Stimulated activated effector memory CD8-positive, alpha-beta T cell treated with anti-CD3 and anti-CD28 coated beads, Interleukin-12 subunit alpha, Interleukin-12 subunit beta, amount 100 ng/mL, for 72 hours (primary cell): ENCODE measurements at places on chromosomes 2 and 18.

GRCh38 chr2:135667045-135667444, 74.6 kb upstream of the UBXN4 start:
- DNase-seq: no peak

DNA sequence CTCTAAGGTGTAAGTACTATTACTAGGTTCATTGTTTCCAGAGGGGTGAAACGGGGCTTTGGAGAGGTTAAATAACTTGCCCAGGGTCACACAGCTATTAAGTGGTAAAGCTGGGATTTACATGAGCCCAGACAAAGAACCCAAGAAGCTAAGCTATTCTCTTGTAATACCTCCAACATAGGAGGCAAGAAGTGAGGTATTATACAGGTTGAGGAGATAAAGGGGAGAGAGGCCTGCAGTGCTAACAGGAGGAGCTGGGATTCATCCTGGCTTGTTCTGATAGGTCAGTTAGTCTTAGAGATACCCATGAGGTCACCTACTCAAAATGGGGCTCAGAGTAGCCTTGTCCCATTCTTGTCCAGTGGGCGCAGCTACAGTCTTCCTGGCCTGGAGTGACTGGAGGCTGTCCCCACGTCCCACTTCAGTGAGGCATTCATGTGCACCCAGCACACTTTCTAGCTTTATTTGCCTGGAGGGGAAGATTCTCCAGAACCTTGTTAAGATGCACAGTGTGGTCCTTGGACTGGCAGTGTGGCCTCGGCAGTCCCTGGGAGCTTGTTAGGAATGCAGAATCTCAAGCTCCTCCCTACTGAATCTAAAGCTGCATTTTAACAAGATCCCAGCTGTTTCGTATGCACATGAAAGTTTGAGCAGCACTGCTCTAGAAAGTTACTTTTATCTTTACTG, 63.5 kb downstream of the MEIS1 start:
- DNase-seq: no peak

- no peak for DNase-seq
Measured at GRCh38 chr2:54189539-54189938, 66.5 kb downstream of the TSPYL6 start.

GRCh38 chr2:217008794-217009193, 148.9 kb upstream of the TNP1 start:
- DNase-seq: no peak

GRCh38 chr2:18522484-18523146, 37.8 kb downstream of the RDH14 start:
- no peak for DNase-seq

- no peak for DNase-seq
Measured at GRCh38 chr2:74806920-74807319, 27.0 kb upstream of the HK2 start.

DNA sequence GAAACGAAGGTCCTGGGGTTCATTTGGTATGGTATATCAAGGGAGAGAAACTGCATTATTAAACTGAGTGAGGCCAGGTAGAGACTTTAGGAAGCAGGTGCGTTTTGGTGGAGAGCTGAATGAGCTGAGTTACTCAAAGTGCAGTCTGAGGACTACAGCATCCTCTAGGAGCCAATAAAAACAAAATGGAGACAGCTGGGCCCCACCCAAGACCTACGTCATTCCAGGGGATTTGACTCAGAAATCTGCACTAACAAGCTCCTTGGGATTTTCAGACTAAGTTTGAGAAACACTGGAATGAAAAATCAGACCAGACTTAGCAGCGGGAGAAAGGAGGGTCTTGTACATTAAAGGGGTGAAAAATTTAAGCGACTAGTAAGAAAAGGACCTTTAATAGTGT, 131.5 kb downstream of the UXS1 start:
- no peak for DNase-seq

GRCh38 chr2:161067846-161068350, 92.3 kb upstream of the TANK start:
- no peak for DNase-seq

GRCh38 chr2:46245869-46246268, 51.3 kb upstream of the EPAS1 start:
- DNase-seq: no peak

GRCh38 chr18:47323158-47323557, 71.7 kb upstream of the SKOR2 start:
- DNase-seq: no peak

DNA sequence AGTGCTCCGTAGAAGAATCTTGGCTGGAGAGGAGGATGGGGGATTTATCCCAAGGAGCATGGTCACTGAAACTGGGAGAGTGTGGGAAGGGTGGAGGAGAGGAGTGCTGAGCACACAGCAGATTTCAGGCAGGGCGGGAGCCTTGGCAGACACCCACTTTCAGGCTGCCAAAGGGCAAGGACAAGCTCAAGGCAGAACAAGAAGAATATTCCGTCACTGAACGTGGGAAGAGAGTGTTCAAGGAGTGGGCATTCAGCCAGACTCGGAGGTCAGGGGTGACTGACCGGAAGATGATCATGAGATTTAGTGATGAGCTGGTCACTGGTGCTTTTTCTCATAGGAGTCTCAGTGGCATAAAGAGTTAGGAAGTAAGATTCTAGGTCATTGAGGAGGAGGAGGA, 136.2 kb upstream of the RASGRP3 start:
- no peak for DNase-seq

- DNase-seq: no peak
Measured at GRCh38 chr18:61943175-61943964, 50.6 kb upstream of the RNF152 start.

DNA sequence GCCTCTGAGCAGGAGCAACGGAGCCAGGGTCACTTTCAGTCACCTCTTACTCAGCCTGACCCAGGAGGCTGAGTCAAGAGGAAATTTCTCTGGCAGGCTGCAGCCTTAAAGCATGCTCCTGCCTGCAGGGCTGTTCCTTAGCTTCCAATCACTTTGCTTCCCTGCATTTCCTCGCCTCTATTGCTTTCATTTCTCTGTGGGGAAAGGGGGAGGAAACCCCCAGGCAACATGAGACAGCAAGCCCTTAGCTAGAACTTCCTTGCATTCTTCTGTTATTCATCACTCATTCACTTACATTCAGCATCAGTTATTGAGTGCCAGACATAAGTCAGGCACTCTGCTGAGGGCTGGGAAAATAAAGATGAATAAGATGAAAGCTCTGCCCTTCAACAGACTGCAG, 13.0 kb downstream of the XDH start:
- no peak for DNase-seq

GRCh38 chr2:46174345-46175170, 122.6 kb upstream of the EPAS1 start:
- DNase-seq: no peak

DNA sequence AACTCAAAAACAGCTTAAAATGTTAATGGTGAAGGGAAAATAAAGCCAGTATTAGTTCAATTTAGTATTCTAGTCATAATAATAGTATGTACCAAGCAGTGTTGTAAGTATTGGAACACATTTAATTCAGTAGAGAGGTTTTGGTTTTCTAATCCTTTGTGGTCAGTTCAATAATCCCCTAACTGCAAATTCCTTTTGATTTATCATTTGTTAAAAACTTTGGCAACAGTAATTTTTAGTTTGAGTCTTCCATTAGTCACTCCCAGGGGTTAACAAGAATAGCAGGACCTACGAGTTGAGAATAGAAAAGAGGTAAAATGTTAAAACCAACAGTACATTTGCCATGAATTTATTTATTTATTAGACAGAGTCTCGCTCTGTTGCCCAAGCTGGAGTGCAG, 10.7 kb downstream of the MRPL44 start:
- no peak for DNase-seq
